ENCODE measurements at places on chromosomes 1 and 21.

DNA sequence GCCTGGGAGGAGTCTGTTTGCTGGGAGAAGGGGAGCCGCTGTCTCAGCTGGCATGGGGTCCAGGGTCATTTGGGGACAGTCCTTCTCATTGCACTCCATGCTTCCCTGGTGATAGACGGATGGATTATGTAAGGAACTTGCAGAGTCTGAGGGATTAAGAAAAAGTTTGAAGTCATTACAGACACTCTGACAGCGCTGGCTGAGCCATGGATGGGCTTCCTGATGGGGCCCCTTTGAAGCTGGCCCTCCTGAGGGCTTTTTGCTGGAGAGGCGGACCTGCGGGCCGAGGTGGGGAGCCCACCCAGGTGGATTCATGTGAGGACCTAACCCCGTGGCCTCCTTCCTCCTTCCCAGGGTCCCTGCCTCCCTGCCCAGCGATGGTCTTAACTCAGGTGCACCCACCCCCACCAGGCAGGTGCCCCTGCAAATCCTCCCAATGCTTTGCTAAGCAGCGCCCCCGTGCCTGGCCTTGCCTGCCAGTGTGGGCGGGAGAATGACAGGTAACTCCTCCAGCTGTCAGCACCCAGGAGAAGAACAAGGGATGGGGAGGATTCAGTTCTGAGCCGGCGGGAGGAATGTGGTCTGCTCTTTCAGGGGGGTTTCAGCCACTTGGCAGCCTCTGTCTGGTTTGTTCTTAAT is 24.2 kb upstream of the C1orf174 start:
- no peak for DNase-seq

- no peak for DNase-seq
Measured at GRCh38 chr1:109371341-109371739, 26.4 kb downstream of the SORT1 start.

GRCh38 chr21:44742418-44743153 is 31.2 kb upstream of the TSPEAR start:
- DNase-seq = no peak

GRCh38 chr1:221308534-221309511 is 429.6 kb downstream of the HLX start:
- DNase-seq = no peak

DNA sequence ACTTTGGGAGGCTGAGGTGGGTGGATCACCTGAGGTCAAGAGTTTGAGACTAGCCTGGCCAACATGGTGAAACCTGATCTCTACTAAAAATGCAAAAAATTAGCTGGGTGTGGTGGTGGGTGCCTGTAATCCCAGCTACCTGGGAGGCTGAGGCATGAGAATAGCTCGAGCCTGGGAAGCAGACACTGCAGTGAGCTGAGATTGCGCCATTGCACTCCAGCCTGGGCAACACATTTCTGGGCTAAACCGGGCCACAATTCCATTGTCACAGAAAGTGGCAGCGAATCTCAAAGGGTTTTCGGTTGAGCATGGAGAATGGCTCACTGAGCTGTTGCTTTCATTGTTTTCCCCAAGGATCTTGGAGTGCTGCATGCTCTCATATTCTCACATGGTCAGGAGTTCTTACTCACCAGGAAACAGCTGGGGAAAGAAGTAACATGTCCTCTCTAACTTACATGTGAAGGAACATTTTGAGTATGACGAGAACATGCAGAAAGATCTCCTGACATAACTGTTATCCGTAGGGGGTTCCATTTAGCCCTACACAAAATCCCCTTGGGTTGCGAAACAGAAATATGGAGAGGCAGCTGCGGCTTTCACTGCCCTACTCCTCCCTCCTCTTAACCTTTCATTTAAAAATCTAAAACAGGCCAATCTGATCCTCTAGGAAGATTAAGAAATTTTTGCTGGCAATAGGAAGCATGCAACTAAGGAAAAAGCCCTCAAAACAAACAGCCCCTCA is 341.1 kb downstream of the PCP4 start:
- DNase-seq = no peak

GRCh38 chr1:87134625-87135328 is 193.9 kb upstream of the LMO4 start:
- DNase-seq = no peak

DNA sequence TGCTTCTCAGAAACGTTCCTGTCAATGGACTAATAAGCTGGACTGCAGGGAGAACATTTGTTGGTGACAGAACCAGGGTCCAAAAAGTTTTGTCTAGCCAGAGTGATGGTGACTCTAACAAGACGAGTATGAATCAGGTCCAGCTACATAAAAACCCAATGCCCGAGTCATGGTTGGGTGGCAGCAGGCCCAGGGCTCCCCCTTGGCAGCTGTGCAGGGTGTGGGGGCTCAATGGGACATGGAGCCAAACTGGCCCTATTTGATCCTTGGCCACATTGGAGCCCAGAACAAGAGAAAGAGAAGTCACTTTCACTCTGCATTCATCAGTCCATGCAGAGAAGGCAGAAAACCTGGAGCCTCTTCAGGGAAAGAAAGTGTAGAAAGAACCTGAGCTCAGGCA is 37.9 kb upstream of the TENT5C start:
- DNase-seq = no peak

DNA sequence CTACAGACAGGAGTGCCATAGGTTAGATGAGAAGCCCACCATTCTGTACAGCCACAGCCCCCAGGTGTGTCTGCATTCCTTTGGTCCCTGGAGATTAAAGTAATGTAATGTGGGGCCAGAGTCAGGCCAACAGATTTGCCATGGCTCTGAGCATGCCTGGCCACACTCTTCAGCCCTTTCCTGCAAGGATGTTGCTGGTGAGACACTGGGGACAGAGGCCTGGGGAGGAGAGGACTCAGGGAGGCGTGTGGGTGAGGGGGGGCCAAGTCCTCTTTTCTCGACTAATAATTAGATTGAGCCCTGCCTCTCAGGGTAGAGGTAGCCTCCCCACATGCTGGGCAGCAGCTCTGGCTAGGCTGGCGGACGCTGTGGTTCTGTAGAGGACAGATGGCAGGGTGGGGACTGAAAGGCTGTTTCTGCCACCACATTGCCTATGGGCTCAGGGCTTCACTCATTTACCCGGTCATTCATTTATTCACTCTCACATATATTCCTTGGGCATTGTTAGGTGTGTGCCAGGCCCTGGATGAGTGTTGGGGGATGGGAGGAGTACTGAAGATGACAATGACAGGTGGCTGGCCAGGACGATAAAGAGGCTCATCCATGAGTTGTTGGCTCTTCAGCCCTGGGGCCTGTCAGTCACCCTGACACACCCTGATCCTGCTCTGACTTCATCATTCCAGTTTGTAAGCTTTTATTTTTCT is 7.1 kb upstream of the PRCC start:
- no peak for DNase-seq

DNA sequence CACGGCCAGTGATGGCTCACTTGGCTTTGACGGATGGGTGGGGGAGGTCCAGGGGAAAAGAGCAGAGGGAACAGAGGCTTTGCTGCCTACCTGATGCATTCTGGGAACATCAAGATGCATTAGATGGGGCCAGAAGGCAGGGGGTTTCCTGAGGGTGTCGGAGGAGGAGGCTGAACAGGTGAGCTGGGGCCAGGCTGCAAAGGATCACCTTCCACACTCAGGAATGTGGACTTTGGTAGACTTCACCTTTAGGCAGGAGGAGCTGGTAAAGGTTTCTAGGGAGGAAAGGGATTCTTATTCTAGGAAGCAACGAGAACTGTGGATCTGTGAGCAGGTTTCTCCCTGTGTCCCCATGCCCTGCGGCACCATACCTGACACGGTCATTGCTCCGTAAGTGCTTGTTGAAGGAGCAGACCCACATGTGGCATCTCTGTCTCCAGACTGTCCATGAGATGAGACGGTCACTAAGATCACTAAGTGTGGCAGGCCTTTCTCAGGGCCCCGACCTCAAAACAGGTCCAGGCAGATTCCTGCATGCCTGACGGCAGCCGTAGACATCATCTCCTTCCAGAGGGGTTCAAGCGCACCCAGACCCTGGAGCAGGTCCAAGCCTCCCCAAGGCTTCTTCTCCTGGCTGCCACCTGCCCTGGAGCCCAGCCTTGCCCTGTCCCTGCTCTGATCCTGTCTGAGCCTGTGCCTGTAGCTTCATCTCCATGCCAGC is 89.1 kb upstream of the SLC25A33 start:
- no peak for DNase-seq
